ENCODE measurements at places on chromosomes 1 and 21.

DNA sequence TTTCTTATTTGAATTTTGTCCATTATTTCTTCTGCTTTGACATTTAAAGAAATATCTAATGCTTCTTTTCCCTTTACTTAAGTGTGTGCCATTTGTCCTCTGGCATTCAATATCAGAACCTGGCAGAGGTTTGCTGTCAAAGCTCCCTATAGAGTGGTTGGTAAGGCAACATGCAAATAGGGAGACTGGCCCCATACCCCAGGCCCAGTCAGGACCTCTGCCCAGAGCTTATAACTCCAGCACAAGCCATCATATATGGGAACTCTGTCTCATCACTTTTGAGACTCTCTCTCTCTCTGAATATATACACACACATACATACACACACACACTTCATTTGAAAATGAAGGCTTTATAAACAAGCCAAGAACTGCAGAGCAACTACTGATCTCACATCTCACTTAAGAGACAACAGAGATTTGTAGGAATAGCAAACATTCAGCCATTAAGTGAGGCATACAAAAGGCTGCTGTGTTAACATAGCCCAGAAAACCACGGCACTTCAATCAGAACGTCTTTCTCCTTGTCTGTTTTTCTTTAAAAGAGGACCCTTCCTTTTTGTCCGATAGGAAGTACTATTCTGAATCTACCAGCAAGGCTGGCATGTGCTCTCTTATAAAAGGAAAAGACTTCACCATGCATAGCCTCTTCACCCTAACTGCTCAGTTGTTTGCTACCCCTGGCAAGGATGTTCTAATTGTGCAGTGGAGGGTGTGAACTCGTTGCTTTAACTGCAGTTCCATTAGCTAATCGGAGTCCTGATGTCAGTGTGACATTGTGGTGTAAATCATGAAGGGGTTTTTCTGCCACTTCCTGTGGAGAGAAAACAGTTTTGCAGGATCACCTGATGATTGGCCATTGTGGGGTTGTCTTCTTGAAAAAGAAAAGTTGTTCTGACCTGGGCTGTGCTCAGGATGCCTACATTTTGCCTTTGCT, 101.7 kb downstream of the NR5A2 start:
- DNase-seq = peak; percentile 59

- no peak for DNase-seq
These were observed 5.0 kb downstream of the ATP1A4 start for GRCh38 chr1:160156361-160156760.

GRCh38 chr1:234841281-234841680, 231.3 kb upstream of the IRF2BP2 start:
- no peak for DNase-seq

DNA sequence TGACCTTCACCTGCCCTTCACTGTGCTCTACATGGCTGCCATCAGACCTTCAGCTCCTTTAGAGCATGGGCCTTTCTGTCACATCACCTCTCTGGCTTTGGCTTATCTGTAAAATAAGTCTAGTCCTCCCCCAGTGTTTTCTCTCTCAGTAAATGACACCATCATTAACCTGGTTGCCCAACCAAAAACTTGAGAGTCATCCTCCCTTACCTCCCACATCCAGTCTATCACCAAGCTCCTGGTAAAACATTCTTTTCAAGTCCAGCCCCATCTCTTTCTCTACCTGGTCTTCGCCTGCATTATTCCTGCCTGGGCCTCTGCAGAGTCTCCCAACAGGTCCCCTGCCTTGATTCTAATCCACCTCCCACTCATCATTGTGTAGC, 13.1 kb downstream of the SLC26A9 start:
- DNase-seq = no peak

DNA sequence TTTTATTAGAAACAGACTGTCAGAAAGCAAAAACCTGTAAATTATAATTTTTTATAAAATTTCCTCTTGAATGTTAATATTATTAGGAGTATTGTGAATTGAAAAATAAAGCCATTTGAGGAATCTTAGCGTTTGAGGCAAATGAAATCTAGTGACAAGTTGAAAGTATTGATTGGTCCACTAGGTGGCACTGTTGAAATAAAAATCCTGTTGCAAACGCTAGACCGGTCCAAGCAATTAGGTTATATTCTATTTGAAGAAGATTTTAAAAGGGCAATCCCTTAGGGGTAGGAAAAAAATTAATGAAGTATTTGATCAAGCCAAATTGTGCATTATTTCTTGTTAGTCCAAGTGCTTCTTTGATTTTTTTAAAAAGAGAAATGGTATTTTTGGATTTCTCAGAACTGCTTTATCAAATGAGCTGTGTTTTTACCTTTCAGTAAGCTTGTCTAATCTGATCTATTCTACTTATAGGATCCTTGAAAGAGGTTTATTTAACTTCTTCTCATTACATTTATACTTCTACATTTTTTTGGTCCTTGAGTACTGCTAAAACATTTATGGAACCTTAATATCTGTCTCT, 57.7 kb downstream of the ATG4C start:
- peak; percentile 74 for DNase-seq

DNA sequence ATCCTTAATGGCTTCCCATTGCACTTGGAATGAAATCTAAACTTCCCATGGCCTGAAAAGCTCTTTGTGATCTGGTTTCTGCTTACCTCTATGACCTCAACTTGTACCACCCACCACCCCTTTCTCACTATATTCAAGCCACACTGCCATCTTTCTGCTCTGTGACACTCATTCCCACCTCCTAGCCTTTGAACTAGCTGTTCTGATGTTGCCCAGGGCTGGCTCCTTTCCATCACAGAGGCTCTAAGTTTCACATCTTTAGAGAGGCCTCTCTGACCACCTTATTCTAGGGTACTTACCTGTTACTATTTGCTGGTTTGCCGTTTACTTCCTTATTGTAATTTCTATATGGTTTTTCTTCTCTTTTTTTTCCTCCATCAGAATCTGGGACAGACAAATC, 4.2 kb downstream of the MPZL1 start:
- DNase-seq = no peak

DNA sequence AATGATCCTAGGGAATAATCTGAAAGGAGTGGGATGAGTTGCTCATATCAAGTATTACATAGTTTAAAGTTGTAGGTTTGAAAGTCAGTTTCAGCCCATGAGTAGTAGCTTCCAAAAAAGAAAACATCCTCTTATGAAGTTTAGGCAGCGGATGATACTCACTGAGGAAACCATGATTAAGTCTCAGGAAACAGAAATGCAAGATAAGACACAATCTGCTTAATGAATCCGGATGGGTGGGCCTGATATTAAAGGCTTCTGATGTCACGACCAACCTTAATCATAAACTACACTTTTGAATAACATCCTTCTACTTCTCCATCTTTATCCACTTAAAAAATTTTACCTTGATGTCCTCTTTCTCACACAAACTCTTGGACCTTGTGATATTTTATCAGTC, 61.8 kb downstream of the S1PR1 start:
- DNase-seq = no peak

DNA sequence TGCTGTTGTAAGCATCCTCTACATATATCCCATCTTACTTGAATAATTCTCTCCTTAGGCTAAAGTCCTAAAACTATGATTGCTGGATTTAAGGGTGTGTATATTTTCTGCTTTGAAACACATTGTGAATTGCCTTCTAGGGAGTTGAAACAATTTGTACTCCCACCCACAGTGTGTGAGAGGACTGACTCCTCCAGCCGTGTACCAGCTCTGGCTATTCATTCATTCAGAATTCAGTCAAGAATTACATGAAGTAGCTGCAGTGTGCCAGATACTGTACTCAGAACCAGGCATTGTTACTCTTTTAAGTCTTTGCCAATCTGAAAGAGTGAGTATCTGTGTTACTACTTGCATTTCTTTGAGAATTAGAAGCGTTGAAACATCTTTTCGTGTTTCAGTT, 135.0 kb downstream of the DHRS3 start:
- DNase-seq = no peak

DNA sequence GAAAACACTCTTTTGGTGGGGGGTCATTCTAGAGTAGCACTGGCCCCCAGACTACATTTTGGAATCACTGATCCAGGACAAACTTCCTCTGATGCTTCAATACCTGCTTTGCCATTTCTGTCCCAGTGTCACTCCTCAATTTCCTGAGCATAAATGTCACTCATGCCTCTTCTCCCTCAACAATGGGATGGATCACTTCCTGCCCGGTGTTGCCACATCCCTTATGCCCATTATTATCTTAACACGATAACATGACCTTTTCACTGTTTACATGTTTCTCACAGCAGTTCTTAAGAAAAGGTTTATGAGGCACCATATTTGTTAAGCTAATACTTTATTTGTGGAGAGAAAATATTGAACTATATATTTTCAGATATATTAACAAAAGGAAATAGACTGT, 3.9 kb upstream of the ITLN1 start:
- DNase-seq = no peak

- DNase-seq = peak; percentile 64
These were observed 33.8 kb upstream of the CSF3R start for GRCh38 chr1:36516372-36517010.

DNA sequence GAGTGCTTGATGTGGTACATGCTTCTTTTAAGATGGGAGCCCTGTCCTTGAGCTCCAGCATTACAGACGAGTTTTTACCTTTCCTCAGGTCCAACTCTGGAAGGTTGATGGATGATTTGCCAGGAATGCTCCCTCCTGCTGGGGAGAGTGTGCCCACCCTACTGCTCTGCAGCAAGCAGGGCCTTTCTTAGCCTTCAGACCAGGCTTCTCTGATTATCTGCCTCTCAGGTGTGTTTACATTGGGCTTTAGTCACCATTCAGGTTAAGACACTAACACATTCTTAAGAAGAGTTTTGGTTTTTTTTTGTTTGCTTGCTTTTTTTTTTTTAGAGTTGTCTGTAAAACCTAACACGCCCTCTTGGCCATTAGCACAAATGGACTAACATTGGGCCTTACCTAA, 301.8 kb downstream of the KCNT2 start:
- no peak for DNase-seq

DNA sequence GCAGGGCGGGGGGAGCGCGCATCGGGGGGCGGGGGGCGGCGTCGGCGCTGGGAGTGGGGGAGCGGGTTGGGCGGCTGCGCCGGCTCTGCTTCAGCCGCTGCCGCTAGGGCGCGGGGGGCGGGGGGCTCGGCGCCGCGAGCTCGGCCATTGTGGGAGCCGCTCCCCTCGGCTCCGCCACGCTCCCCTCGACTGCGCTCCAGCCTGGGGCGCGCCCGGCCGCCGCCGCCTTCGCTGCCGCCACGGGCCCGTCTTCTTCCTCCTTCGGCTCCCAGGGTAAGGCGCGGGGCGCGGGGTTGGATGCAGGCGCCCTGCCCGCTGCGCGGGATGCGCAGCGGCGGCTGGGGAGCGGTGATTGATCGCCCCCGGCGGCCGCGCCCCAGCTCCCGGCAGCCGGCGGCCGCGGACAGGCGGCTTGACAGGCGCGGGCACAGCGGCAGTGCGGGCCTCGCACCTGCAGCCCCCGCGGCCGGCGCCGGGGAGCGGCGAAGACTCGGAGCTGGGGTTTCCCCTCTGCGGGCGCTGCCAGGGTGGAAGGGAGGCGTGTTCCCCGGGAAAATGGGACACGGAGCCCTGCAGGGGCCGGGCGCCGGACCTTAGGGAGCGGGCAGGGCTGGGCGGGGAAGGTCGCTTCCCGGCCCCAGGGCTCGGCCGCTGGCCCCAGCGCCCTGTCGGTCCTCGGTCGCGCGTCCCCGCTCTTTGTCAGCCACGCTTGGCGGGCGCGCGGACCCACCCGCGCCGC, 55.3 kb downstream of the NDUFS5 start:
- no peak for DNase-seq

DNA sequence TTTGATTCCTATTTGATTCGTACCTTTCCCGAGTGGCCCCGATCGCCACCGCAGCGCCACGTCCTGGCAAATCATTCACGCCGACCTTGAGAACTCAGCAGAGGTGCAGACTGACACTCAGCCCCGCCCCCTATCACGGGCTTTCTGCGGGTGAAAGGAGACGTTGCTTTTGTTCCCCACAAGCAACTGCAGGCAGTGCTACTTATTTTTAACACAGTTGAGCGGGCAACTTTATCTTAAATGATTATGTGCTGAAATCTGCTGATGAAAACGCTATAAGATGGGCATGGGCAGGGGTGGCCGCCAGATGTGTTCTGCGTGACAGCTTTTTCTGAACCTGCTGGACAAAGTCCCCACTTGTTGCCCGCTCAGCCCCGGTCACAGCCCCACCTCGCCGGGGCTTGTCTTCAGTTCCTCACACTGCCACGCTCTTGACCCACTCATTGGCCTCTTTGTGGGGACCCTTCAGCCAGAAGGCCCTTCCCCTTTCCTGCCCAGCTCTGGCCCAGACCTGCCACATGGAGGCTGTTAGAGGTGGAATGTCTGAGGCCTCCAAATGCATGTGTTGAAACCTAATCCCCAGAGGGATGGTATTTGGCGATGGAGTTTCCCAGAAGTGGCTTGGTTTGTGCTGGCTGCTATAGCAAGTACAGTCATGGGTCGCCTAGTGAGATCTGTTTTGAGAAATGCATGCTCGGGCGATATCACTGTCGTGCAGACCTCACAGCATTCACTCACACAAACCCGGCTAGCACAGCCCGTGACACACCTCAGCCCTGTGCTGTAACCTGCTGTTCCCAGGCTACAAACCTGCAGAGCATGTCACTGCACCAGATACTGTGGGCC, 15.7 kb upstream of the PDXK start:
- no peak for DNase-seq

GRCh38 chr21:35915030-35915429, 145.3 kb downstream of the SETD4 start:
- DNase-seq = no peak

- no peak for DNase-seq
These were observed 17.1 kb downstream of the TEX35 start for GRCh38 chr1:178530037-178530402.

- DNase-seq = peak; percentile 40
These were observed 38.4 kb downstream of the VAV3 start for GRCh38 chr1:107926436-107927080.

DNA sequence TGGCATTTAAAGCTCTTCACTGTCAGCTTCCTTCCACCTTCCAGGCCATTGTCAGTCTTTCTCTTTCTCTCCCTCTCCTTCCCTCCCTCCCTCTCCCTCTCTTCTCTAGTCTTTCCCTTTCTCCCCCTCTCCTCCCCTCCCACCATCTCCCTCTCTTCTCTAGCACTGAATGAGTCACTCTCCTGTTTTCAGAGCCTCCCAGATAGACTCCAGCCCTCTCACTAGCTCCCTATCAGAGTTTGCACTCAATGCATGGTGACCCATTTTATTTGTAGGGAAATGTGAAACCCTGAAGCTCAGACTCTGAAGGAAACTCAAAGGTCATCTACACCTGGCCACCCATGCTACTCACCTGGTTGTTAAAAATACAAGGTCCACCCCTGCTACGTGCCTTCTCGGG, 4.4 kb upstream of the MATN1 start:
- DNase-seq = no peak

- no peak for DNase-seq
These were observed 27.4 kb downstream of the AGL start for GRCh38 chr1:99877568-99877967.

GRCh38 chr1:246629030-246629429, 62.8 kb downstream of the CNST start:
- peak; percentile 89 for DNase-seq

DNA sequence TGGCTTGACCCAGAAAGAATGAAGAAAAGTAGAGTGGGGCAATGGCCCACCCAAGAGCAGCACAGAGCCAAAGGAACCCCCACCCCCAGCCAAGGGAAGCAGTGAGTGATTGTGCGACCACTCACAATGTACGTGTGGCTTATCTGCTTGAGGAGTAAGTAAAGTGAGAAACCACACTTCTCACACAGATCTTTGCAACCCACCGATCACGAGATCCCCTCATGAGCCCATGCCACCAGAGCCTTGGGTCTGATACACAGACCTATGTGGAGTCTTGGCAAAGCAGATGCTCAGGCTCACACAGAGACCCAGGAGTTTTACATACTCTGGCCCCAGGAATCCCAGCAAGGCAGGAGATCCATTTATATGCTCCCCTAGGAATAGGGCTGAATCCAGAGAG, 14.0 kb upstream of the SLC9C2 start:
- DNase-seq = peak; percentile 40
